ENCODE measurements at places on chromosomes 4 and X.

DNA sequence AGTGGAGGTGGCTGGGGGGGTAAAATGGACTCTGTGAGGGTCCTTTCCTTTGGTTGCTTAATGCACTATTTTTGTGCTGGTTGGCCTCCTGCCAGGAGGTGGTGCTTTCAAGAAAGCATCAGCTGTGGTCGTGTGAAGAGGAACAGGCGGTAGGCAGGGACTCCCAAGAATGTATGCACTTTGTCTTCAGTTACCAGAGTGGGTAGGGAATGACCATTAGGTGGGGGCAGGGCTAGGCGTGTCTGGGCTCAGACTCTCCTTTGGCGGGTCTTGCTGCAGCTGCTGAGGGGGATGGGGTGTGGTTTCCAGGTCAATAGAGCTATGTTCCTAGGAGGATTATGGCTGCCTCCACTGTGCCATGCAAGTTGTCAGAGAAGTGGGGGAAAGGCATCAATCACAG is 509.0 kb downstream of the PCDH19 start:
- no peak for DNase-seq

DNA sequence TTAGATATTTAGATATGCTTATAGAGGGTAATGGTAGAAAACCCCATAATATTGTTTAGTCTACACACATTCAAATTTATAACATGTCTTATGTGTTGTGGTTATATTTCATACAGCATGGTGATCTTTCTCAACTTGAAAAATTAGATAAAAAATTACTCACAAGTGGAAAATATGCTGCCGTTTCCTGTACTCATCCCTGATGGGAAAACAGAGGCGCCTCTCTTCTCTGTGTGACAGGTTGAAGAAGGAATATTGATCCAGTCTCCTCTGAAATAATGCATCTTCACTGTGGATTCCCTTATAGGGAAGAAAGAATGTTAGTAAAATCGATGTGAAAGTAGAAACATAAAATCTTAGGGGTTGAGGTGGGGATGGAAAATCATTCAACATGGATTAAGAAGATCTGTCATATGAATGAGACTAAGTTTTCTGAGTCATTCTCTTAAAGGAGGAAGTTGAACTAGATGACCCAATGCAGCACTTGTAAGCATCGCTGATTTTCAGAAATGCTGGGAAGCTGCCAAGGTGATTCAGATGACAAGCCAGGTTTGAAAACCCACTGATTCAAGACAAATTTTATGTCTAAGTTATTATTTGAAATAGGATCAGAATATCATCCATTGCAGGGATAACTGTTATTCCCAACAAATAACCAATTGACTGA is 70.7 kb downstream of the ANKRD50 start:
- DNase-seq: no peak

- peak; percentile 11 for DNase-seq
These were observed 1.0 kb downstream of the FGFBP2 start for GRCh38 chr4:15961781-15962510.

DNA sequence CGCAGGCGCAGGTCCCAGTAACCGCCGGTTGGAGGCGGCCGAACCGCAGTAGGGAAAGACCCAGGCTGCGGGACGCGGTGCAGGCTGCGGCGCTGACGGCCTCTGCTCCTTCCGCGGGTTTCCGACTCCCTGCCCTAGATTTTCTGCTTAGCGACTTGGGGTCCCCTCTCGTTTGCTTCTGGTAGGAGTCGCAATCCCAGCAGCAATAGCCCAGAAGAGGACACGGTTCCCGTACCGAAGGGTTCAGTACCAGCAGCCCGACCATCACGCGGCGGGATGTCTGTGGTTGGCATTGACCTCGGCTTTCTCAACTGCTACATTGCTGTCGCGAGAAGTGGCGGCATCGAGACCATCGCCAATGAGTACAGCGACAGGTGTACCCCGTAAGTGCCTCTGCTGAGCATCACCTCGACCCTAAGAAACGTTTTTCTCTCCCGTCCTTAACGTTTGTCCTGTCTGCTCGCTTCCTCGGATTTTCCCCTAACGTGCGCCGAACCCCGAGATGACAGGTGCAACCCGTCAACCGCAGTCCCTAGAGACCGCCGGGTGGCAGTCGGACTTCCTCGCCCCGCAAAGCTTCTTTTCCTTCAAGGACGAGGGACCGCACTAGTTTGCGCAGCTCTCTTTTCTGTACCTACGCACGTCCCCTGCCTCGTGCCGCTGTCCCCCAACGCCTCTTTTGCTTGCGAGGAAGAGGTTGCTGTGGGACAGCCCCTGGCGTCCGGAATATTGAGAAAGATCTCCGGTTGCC is at the start of gene HSPA4L:
Gene HSPA4L (plus strand): TSS at position 48 of the 751 bp plus-strand sequence. CDS start 229 bp downstream, at position 277.
- DNase-seq: no peak

GRCh38 chrX:1657367-1658070 is 42.7 kb downstream of the ASMT start:
- peak; percentile 32 for DNase-seq

DNA sequence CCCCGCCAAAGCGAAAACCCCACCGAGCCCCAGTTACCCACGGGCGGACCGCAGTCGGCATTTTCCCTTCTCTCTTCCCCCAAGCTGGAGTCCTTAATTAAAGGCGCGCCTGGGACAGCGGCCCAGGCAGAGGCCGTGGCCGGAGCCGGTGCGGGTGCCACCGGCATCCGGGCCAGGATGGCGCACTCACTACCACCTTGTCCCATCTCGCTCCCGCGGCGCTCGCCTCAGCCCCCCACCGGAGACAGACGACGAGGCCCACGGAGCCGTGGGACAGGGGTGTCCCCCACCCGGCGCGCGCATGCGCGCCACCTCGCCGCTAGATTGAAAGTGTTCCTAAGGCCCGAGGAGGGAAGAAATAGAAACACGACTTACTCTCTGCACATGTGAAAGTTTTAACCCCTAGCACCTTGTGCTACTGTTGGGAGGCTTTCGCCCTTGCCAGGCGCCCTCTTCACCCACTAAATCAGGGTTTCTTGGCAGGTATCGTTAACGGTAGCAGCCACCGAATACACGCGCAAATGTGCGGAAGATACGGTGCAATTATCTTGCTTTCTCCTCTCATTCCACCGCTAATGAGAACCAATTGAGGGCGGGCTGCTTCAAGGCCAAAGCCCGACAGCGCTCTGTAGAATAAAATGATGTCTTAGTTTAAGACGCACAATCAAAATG is 64.3 kb upstream of the CCDC160 start:
- DNase-seq: peak; percentile 20

DNA sequence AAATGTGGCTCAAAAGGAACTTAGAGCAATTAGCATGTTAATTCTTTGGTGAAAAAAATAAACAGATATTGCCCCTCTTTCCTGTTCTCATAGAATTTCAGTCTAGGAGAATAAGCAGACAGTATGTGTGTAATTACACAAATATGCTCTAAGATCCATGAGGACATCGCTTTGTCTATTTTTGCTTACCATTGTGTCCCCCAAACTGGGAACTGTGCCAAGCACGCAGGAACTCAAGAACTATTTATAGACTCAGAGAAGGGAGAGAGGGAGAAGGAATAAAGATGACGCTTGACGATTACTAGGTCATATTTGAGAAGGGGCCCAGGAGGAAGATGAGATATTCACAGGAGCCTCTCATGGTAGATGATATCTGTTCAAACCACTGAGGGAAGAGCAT is 692.6 kb downstream of the RAB28 start:
- DNase-seq: no peak

DNA sequence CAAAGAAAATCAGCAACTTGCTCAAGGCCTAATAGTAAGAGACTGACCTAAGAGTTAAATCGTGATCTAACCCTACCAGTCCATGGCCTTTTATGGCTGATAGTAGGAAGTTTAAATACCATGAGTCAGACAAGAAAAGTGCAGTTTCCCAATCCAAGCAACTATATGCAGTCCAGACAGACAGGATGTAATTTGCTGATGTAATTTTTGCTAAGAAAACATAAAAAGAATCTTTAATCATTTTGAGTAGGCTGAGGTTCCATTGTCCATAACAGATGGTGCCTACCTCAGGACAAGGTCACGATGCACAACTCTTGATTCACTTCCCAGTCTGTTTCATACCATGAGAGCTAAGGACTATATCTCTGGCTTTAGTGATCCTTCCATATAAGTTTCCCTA is 317.5 kb upstream of the GRIA3 start:
- no peak for DNase-seq

DNA sequence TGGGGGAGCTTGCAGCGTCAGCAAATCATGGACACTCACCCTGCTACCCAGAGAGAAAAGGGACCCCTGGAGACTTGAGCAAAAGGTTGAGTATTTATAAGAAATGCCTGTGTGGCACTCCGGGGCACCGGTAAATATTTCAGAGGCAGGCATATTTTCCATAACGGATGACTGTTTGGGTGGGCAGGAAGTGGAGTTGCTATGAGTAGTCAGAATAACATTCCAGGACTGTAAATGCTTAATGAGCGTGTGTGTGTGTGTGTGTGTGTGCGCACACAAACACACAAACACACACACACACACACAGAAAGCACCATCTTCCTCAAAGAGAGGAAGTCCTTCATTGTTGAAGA is 74.6 kb downstream of the MXRA5 start:
- DNase-seq: no peak

DNA sequence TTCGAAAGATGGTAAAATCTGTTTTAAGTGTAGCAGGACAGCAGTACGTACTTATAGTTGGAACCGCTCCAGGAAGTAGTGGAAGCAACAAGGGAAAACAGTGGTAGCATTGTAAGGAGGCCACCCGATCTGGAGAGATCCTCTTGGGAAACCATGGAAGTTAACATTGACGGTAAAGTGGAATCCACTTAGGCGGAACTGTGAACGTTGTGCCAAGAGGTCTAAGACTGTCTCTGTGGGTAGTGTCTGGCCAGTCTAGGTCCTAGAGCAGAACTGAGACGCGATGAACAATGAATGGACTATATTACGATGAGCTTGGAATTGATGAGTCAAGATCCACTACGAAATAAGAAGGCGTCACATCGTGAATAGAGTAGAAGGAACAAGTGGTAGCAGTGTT is 124.0 kb downstream of the TENM3 start:
- DNase-seq: no peak

- DNase-seq: no peak
These were observed 119.7 kb upstream of the PCDH7 start for GRCh38 chr4:30600246-30601017.

DNA sequence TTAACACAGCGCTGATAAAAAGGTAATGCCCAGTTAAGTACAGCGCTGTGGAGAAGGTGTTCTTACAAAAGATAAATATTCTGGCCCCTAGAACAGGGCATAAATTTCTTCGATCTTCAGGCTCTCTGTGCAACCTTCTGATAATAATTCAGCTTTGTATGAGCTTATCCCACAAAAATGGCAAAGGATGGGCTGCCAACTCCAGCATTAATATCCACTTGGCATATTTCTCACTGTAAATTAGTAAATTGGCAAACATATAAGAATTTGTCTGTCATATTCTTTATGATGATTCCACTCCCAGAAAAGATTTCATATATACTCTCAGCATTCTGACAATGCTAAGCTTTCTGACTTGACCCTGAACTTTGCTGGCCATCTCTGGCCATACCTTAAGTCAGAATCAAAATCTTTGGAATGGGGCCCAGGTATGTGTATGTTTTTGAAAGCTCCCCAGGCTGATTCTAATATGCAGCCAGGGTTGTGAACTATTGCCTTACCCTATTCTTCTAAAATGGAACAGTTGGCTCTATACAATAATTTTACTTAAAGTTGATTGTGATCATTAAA is 134.8 kb downstream of the FRYL start:
- no peak for DNase-seq

- no peak for DNase-seq
These were observed 4.0 kb downstream of the GABRA2 start for GRCh38 chr4:46385946-46386345.

DNA sequence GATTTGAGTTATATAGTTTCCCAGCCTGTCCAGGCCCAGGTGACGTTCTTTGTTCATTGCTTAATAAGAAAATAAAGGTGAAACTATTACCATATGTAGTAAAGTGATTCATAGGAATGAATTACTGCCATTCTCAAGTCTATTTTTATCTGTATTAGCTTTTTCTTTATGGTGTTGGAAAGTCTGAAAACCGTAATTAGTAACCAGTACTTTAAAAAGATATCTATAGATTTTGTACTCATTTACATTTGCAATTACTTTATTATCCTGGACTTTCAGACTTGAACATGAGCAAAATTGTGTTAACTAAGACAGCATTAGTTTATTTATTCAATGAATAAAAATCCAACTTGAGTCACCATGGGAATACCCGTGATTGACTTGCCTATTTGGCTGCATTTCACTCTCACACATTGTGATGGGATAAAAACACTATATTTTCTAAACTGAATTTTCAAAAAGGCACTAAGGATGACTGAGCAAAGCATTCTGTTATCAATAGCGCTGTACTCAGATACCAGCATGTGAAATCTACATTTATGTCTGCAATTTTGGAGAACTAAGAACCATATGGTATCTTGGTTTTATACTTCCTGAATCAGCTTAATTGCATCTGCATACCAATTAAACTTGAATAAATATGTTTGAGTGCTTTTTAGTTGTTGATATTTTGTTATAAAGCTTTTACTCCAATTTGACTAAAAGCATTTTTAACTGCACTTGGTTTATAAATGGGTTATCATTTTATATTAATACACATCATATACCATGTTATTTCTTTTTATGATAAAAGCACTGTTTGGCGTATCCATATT is 154.6 kb downstream of the CCSER1 start:
- no peak for DNase-seq

- DNase-seq: no peak
These were observed 18.5 kb downstream of the LRRC66 start for GRCh38 chr4:52001616-52002015.

DNA sequence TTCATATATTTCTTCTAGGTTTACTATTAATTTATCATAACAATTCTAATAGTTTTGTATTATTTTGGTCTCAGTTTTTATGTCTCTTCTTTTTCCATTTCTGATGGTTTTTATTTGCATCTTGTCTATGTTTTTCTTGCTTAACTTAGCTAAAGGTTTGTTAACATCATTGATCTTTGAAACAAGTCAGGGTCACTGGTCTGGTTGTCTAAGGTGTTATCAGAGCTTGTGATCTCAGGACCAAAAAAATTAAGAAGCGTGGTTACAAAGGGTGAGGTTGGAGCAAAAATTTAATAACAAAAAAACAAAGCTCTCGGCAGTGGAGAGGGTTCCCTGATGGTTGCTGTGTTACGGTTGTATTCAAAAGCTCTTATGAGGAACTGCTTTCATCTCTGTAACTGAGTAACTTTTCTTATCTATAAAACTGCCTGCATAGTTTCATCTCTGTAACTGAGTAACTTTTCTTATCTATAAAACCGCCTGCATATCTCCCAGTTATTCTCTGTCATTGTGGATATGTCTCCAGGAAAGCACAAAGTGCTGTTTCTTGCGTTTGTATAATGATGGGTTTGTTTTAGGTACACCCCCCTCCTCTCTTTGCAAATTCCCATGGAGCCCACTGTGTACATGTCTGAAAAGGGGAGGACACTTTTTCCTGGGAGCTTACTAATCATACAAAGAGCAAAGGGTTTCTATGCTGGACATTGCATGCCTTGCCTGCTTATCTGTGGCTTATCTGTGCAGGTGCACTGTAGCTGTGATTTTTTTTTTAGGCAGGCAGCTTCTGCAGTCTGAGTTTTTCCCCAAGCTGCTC is 62.4 kb upstream of the UGT2B15 start:
- DNase-seq: no peak

GRCh38 chrX:42797651-42798269 is 19.8 kb upstream of the PPP1R2C start:
- no peak for DNase-seq
